Activated CD4-positive, alpha-beta memory T cell treated with anti-CD3 and anti-CD28 coated beads for 36 hours (primary cell): ENCODE measurements at places on chromosomes 16 and 17. TPM values are rescaled to one million over a fixed set of nuclear protein-coding genes. Genes with fewer than 3 reads are reported as not detected.
A peak's percentile ranks its signal among the peaks of the same experiment; 100 is the strongest.

CYGB gene
- not detected for total RNA-seq

GRCh38 chr17:8151641-8152111 is 528 bp downstream of the PER1 start:
- no peaks in the 10 kb centered on the region for H3K27me3 ChIP-seq
- peak; percentile 46 for DNase-seq
- H3K27ac ChIP-seq: no peak overlapping the region
- H3K4me3 ChIP-seq: peak overlapping the region; percentile 83

PIPOX gene
- total RNA-seq: 1.5 TPM

KSR1 gene
- total RNA-seq: 55.0 TPM

CRHR1 gene
- total RNA-seq: not detected

GRCh38 chr17:35243561-35244340 is 879 bp downstream of the SLFN5 start:
- H3K27ac ChIP-seq: peak overlapping the region; percentile 99
- DNase-seq: peak; percentile 82
- H3K27me3 ChIP-seq: no peaks in the 10 kb centered on the region
- peak overlapping the region; percentile 96 for H3K4me3 ChIP-seq
- peaks cover 68% of the 10 kb centered on the region for H3K4me1 ChIP-seq

GRCh38 chr17:36727577-36727976 is 126.2 kb downstream of the MRM1 start:
- H3K27me3 ChIP-seq: peaks cover 2% of the 10 kb centered on the region
- no peak for DNase-seq
- H3K4me3 ChIP-seq: no peak overlapping the region
- peaks cover 41% of the 10 kb centered on the region for H3K4me1 ChIP-seq

DNA sequence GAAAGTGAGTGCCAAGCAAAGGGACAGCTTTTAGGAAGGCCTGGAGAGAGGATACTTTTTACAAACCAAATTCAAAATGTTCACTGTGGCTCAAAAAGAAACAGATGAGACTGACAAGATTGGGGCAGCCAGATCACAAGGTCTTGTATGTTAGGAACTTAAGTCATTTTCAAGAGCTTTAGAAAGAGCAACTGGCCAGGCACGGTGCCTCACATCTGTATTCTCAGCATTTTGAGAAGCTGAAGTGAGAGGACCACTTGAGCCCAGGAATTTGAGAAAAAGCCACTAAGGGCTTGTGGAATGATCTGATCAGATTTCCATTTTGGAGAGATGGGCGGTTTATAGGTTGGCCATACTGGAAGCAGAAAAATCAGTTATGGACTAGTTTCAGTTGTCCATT is 17.2 kb downstream of the SPAG9 start:
- H3K36me3 ChIP-seq: no peaks in the 10 kb centered on the region
- H3K27ac ChIP-seq: no peak overlapping the region
- no peak overlapping the region for H3K4me3 ChIP-seq
- no peaks in the 10 kb centered on the region for H3K27me3 ChIP-seq
- no peak for DNase-seq

GRCh38 chr17:44354582-44355561 is 8.8 kb downstream of the FAM171A2 start:
- peak; percentile 61 for DNase-seq
- peak overlapping the region; percentile 63 for H3K4me3 ChIP-seq
- no peak overlapping the region for H3K27ac ChIP-seq
- H3K36me3 ChIP-seq: peaks cover 11% of the 10 kb centered on the region

GRCh38 chr16:30651124-30652004 is 604 bp downstream of the PRR14 start:
- DNase-seq: peak; percentile 89
- H3K4me3 ChIP-seq: peak overlapping the region; percentile 92
- peaks cover 28% of the 10 kb centered on the region for H3K36me3 ChIP-seq
- H3K27ac ChIP-seq: peak overlapping the region; percentile 96
- no peaks in the 10 kb centered on the region for H3K27me3 ChIP-seq

DNA sequence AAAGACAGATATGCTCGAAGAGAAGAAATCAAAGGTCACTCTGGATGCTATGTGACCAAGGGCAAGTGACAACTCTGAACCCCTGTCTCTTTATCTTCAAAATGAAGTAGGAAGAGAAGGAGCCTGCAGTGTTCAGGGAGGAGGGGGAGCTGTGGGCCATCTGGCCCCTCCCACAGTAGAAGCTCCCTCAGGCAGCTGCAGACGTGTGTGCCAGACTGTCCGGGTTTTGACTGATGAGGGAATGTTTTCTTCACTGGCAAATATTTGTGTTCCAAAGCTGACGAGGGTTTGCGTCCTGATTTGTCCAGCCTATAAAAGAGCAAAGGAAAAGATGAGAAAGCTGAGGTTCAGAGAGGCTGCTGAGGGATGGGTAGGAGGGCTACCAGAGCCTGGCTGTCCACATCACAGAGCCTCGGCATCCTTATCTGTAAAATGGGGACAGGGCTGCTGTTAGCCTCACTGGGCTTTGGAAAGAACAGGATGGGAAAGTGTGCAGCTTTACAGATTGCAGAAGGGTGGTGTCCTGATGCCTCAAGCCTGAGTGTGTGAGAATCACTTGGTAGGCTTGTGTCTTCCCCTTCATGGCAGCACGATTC is 1.8 kb upstream of the GINS2 start:
- no peak overlapping the region for H3K27ac ChIP-seq
- peaks cover 5% of the 10 kb centered on the region for H3K27me3 ChIP-seq
- DNase-seq: no peak
- H3K4me3 ChIP-seq: no peak overlapping the region
- peaks cover 15% of the 10 kb centered on the region for H3K4me1 ChIP-seq

GAS2L2 gene
- not detected for total RNA-seq

- no peaks in the 10 kb centered on the region for H3K27me3 ChIP-seq
- H3K36me3 ChIP-seq: peaks cover 44% of the 10 kb centered on the region
- peaks cover 52% of the 10 kb centered on the region for H3K4me1 ChIP-seq
- no peak for DNase-seq
- no peak overlapping the region for H3K27ac ChIP-seq
- no peak overlapping the region for H3K4me3 ChIP-seq
These were observed 17.0 kb downstream of the N4BP1 start for GRCh38 chr16:48592839-48593429.

GRCh38 chr17:65130832-65131231 is 6.3 kb upstream of the RGS9 start:
- H3K27ac ChIP-seq: no peak overlapping the region
- H3K27me3 ChIP-seq: peaks cover 6% of the 10 kb centered on the region
- H3K4me1 ChIP-seq: no peaks in the 10 kb centered on the region
- no peaks in the 10 kb centered on the region for H3K36me3 ChIP-seq
- no peak overlapping the region for H3K4me3 ChIP-seq

GRCh38 chr17:59859444-59860025 is 33.2 kb downstream of the TUBD1 start:
- H3K36me3 ChIP-seq: peaks cover 13% of the 10 kb centered on the region
- no peak for DNase-seq
- peaks cover 15% of the 10 kb centered on the region for H3K4me1 ChIP-seq
- H3K4me3 ChIP-seq: no peak overlapping the region

SMARCD2 gene
- total RNA-seq: 111 TPM

DNA sequence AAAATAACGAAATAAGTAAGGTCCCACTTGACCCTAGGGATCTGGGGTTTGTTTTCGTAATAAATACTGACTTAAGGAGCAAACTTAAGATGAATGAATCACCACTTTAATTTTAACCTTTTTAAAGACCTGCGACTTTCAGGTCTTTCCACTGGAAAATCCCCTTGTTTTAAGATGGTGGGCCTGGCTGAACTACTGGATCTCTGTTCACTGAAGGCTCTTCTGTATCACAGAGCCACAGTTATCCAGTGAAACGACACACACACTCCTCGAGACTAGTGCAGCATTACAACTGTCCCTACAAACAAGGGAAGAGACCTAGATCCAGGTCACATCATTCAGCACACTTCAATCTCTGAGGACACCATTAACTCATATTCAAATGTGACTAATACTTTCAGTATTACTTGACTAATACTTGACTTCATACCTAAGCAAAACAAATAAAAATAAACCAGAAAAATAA is 299.0 kb downstream of the CEP112 start:
- no peaks in the 10 kb centered on the region for H3K27me3 ChIP-seq
- no peak for DNase-seq
- no peaks in the 10 kb centered on the region for H3K4me1 ChIP-seq

- peaks cover 3% of the 10 kb centered on the region for H3K27me3 ChIP-seq
- peak; percentile 65 for DNase-seq
- H3K4me1 ChIP-seq: peaks cover 6% of the 10 kb centered on the region
- H3K4me3 ChIP-seq: no peak overlapping the region
- peaks cover 4% of the 10 kb centered on the region for H3K36me3 ChIP-seq
These were observed 26.1 kb upstream of the MLKL start for GRCh38 chr16:74726716-74727115.

DNA sequence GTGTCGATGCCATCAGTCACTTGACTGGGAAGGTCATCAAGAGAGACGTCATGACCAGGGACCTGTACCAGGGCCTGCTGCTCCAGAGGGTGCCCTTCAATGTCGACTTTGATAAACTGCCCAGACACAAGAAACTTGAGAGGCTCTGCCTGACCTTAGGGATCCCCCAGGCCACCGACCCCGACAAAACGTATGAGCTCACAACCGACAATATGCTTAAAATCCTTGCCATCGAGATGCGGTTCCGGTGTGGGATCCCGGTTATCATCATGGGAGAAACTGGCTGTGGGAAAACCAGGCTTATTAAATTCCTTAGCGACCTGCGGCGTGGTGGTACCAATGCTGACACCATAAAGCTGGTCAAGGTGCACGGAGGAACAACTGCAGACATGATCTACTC is 69.6 kb upstream of the ENDOV start:
- peaks cover 87% of the 10 kb centered on the region for H3K36me3 ChIP-seq
- peaks cover 8% of the 10 kb centered on the region for H3K4me1 ChIP-seq
- no peak for DNase-seq
- no peaks in the 10 kb centered on the region for H3K27me3 ChIP-seq

DNA sequence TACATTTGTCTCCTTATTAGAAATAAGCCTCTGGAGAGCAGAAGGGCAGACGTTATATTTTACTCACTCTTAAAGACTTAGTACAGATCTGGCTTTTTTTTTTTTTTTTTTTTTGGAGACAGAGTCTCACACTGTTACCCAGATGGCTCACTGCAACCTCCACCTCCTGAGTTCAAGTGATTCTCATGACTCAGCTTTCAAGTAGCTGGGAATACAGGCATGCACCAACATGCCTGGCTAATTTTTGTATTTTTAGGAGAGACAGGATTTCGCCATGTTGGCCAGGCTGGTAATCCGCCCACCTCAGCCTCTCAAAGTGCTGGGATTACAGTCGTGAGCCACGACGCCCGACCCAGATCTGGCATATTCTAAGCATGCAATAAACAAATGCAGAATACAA is 36.4 kb upstream of the TMEM97 start:
- no peaks in the 10 kb centered on the region for H3K36me3 ChIP-seq
- DNase-seq: no peak
- H3K27me3 ChIP-seq: peaks cover 11% of the 10 kb centered on the region
- H3K27ac ChIP-seq: no peak overlapping the region

- no peaks in the 10 kb centered on the region for H3K4me1 ChIP-seq
- no peak overlapping the region for H3K4me3 ChIP-seq
- H3K27ac ChIP-seq: no peak overlapping the region
- no peaks in the 10 kb centered on the region for H3K36me3 ChIP-seq
These were observed 622.1 kb upstream of the CDH5 start for GRCh38 chr16:65744401-65744800.

- no peaks in the 10 kb centered on the region for H3K27me3 ChIP-seq
- no peaks in the 10 kb centered on the region for H3K4me1 ChIP-seq
- DNase-seq: no peak
These were observed 11.8 kb downstream of the POLR3E start for GRCh38 chr16:22308824-22309520.

DNA sequence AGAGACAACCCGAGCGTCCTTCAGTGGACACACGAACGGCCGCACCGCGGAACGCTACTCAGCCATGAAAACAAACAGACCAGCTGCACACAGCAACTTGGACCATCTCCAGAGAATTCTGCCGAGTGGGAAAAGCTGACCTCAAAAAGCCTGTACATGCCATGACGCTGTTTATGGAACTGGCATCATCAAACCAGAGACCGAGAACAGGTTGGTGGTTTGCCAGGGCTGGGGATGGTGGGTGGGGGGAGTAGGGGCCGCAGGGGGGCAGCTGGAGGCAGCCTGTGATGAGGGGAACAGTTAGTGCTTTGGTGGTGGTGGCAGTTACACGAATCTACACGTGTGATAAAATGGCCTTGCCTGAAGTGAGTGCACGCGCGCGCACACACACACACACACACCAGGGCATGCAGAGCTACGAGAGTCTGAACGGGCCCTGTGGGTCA is 169.8 kb downstream of the LAT start:
- peaks cover 12% of the 10 kb centered on the region for H3K36me3 ChIP-seq
- no peak overlapping the region for H3K27ac ChIP-seq
- H3K4me3 ChIP-seq: no peak overlapping the region
- H3K4me1 ChIP-seq: peaks cover 33% of the 10 kb centered on the region
- no peak for DNase-seq

- H3K36me3 ChIP-seq: no peaks in the 10 kb centered on the region
- no peak overlapping the region for H3K27ac ChIP-seq
- no peak overlapping the region for H3K4me3 ChIP-seq
- no peak for DNase-seq
- no peaks in the 10 kb centered on the region for H3K4me1 ChIP-seq
These were observed 133.2 kb upstream of the FAM20A start for GRCh38 chr17:68734187-68734900.

- H3K27ac ChIP-seq: peak overlapping the region; percentile 80
- no peaks in the 10 kb centered on the region for H3K36me3 ChIP-seq
- peak; percentile 50 for DNase-seq
- no peak overlapping the region for H3K4me3 ChIP-seq
- H3K4me1 ChIP-seq: peaks cover 55% of the 10 kb centered on the region
- H3K27me3 ChIP-seq: no peaks in the 10 kb centered on the region
These were observed 13.7 kb downstream of the TENT4B start for GRCh38 chr16:50166511-50167500.

- peaks cover 45% of the 10 kb centered on the region for H3K36me3 ChIP-seq
- peaks cover 14% of the 10 kb centered on the region for H3K4me1 ChIP-seq
- H3K27ac ChIP-seq: no peak overlapping the region
- no peak for DNase-seq
These were observed 21.4 kb downstream of the HIC1 start for GRCh38 chr17:2076087-2076984.

- H3K27ac ChIP-seq: no peak overlapping the region
- DNase-seq: no peak
- H3K4me3 ChIP-seq: no peak overlapping the region
- H3K4me1 ChIP-seq: no peaks in the 10 kb centered on the region
These were observed 23.5 kb downstream of the GTF3C1 start for GRCh38 chr16:27526180-27526579.

PRSS8 gene
- not detected for total RNA-seq

GPR179 gene
- total RNA-seq: 0.10 TPM

SPATA22 gene
- not detected for total RNA-seq

- peak overlapping the region; percentile 28 for H3K4me3 ChIP-seq
- no peaks in the 10 kb centered on the region for H3K36me3 ChIP-seq
These were observed 309 bp downstream of the DNAH2 start for GRCh38 chr17:7717756-7718350.
